ENCODE measurements at places on chromosomes 3 and 15.

DNA sequence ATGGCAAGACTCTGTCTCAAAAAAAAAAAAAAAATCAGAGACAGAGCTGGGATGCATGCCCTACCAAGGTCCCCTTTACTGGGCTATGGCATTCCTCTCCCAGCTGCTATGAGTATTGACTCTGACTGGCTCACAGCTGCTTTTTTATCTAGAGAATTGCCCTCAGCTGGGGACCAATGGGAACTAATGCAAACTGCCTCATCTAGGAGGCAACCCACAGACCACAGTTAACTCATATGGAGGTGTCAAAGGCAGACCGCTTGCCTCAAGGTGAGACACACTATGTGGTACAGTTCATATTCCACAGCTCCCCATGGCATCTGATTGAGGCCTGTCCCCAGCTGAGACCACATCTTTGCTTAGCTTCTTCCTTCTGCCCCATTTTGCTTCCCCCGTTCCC lies 183.5 kb upstream of the EOMES start:
- no peaks in the 10 kb centered on the region for H3K27me3 ChIP-seq
- no peak overlapping the region for H3K4me3 ChIP-seq
- H3K4me1 ChIP-seq = no peaks in the 10 kb centered on the region
- no peak overlapping the region for H3K27ac ChIP-seq
- DNase-seq = no peak

- no peak for DNase-seq
- peaks cover 33% of the 10 kb centered on the region for H3K4me1 ChIP-seq
- no peak overlapping the region for H3K27ac ChIP-seq
- H3K36me3 ChIP-seq = no peaks in the 10 kb centered on the region
These were observed 6.9 kb downstream of the TSC22D2 start for GRCh38 chr3:150414959-150415358.

DNA sequence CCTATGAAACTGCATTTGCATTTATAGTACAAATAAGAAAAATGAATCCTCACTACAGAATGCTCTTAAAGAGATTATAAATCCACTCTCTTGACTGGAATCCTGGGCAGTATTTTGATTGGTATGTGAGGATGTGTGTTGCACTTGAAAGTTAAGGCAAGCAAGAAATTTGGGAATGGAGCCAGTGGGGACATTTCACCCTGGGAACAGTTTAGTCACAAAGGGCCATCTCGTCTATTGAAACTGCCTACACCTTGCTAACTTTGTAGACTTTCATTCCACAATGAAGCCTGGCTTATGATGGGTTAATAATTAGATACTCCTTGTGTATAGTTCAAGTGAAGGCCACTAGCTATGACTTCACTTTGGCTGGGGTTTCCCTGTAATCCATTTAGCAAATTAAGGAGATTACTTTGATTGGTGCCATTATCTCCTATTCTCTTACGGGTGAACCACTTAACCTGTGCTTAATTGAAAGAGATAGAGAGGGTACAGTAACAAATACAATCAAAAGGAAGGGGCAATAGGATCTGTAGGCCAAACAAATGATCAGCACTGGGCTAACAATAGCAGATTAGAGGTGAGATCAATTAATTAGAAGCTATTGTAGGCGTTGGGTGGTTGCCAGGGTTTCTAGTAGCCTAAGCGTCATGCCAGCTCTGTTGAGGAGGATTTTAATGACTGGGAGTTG lies 146.9 kb upstream of the RARB start:
- H3K4me3 ChIP-seq = no peak overlapping the region
- H3K27me3 ChIP-seq = no peaks in the 10 kb centered on the region
- H3K4me1 ChIP-seq = peaks cover 6% of the 10 kb centered on the region
- H3K36me3 ChIP-seq = no peaks in the 10 kb centered on the region
- DNase-seq = no peak

GRCh38 chr3:159887911-159888310 lies 100.7 kb upstream of the IL12A start:
- H3K27ac ChIP-seq = no peak overlapping the region
- H3K27me3 ChIP-seq = no peaks in the 10 kb centered on the region

DNA sequence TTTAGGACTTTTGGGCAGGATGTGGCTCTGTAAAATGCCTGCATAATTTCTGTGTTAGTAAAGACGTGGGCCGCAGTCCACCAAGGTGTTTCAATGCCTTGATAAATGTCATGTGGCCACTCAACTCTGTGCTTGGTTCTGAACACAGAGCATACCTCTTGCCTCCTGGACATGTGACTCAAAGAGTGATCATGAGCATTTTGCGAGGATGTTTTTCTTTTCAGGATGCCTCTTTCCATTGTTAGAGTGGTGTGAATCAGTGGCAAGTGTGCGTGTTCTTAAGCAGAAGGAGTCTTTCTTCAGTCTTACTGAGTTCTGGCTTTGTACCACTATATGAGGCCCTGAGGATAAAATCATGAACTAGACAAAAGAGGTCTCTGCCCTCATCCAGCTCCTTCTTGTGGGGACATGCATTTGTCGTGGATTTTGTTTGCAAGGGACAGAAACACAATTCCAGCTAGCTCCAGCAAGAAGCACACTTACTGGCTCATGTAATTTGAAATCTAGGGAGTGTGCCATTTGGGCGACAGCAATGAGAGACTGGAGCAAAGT lies 363.4 kb downstream of the LRTM1 start:
- no peak overlapping the region for H3K27ac ChIP-seq
- H3K36me3 ChIP-seq = no peaks in the 10 kb centered on the region
- H3K27me3 ChIP-seq = no peaks in the 10 kb centered on the region
- no peaks in the 10 kb centered on the region for H3K4me1 ChIP-seq

DNA sequence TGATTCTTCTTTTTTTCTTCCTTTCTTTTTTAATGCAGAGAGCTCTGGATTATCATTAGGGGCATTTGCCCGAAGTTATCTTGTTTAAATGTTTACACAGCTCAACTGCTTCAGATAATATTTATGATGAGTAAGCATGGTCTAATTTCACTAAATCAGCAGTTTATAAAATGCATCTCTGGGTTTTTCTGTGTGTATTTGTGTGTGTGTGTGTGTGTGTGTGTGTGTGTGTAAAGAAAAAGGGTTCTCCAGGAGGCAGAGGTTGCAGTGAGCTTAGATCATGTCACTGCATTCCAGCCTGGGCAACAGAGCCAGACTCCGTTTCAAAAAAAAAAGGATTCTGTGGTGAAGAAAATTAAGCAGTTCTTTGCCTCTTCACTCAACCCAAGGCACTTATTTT lies 25.9 kb upstream of the TNFSF10 start:
- no peaks in the 10 kb centered on the region for H3K27me3 ChIP-seq
- no peak overlapping the region for H3K27ac ChIP-seq
- H3K4me1 ChIP-seq = peaks cover 11% of the 10 kb centered on the region
- no peak for DNase-seq

DNA sequence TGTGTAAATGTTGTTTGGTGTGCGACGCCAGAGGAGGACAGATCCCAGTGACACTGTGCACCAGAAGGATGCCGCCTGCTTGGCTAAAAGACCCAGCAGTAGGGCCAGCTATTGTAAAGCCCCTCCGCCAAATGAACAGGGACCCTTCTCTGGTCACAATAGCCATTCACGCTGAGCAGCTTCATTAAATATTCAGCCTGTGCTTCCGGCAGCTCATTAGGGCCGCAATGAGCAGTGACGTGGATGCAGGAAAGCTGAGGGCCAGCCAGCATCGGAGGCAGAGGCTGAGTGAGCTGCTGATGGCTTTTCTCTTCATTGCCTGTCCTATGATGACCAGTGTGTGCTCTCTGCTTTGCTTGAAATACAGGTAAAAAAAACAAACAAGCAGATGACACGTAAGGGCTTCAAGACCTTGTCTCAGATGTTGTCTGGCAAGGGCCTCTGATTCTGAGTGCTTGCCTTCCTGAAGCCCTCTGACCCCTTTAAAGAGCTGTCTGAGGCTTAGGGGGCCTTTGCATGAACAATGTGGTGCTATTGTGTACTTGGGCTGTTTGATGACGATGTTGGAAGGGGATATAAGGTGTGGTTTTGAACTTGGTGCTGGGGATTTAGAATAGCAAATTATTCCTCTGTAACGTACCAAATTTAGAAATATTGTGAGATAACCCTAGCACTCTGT lies 130.4 kb downstream of the FEZF2 start:
- no peak overlapping the region for H3K4me3 ChIP-seq
- no peaks in the 10 kb centered on the region for H3K36me3 ChIP-seq
- no peak for DNase-seq
- no peaks in the 10 kb centered on the region for H3K27me3 ChIP-seq
- H3K4me1 ChIP-seq = no peaks in the 10 kb centered on the region
- H3K27ac ChIP-seq = no peak overlapping the region

DNA sequence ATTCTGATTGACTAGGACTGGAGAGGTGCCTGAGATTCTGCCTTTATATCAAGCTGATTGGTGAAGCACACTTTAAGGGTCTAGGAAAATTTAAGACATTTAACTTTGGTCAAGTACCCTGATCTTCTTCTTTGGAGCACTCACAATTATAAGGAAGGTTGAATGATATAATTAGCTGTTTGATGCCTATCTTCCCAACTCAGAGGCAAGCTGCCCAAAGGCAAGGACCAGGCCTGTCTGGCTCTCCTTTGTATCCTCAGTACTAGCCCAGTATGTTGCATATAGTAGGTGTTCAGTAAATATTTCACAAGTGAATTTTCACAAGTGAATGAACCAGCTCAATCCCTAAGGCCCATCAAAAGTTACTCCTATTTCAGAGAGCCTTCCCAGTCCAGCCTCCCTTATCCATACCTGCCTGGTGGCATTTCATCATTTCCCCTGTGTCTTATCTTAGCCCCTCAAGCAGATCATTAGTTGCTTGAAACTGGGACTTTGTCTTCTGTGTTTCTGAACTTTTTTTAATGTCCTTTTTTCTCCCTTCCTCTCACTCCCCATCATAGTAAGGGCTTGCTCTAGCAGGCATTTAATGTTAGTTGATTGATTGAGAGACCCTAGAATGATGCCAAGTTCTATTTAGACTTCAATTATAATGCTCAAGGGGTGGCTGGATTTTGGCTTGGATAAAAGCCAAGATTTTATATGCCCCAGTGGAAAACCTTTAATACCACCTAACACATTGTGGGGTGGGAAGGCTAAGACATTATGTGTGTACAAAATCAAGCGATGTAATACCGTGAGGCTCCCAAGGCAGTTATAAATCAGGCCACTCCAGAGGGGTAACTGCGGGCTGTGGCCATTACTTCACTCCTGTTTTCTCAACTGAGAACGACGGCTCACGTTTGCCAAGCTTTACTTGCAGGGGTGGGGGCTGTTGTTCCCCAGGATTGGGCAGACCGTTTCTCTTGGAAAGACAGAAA lies 43.2 kb upstream of the BOC start:
- no peak overlapping the region for H3K4me3 ChIP-seq
- no peak for DNase-seq

DNA sequence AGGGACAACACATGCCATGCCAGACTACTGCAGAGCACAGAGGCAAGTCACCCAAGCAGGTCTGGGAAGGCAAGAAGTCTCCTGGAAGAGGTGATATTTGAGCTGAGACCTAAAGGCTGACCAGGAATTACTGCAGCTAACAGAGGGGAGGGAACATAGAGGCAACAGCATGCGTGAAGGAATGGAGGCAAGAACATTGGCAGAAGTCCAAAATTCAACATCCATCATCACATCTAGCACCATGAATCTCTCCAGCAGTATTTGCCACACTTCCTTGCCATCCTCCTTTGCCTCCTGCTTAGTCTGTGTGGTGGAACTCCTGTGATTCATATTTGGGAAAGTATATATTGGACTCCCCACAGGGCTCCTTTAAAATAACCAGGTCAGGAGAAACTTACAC lies 870 bp upstream of the TSEN2 start:
- no peaks in the 10 kb centered on the region for H3K27me3 ChIP-seq
- DNase-seq = no peak
- no peak overlapping the region for H3K27ac ChIP-seq
- H3K36me3 ChIP-seq = no peaks in the 10 kb centered on the region
- peaks cover 19% of the 10 kb centered on the region for H3K4me1 ChIP-seq
- peak overlapping the region; percentile 84 for H3K4me3 ChIP-seq
